ENCODE measurements at places on chromosomes 7 and 10. TPM values are rescaled to one million over a fixed set of nuclear protein-coding genes. Genes with fewer than 3 reads are reported as not detected.

GRCh38 chr10:28601012-28601411 lies 68.1 kb downstream of the WAC start:
- DNase-seq = no peak

DNA sequence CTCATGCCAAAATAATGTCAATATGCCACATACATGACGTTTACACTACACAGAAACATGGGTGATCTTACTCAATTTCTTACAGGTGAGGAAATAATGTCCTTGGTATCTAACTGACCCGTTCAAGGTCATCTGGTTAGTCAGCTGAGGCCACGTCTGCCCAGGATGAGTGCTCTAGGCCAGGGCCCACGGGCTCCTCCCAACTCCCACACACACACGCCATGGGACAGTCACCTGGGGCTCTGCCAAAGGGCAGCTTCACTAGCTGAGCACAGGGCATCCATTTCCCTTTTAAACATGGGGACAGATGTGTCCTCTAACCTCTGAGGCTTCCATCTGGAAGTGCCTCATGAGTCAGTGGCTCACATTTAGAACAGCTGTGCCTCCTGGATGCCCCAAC lies 123.9 kb downstream of the TNS3 start:
- DNase-seq = no peak

DNA sequence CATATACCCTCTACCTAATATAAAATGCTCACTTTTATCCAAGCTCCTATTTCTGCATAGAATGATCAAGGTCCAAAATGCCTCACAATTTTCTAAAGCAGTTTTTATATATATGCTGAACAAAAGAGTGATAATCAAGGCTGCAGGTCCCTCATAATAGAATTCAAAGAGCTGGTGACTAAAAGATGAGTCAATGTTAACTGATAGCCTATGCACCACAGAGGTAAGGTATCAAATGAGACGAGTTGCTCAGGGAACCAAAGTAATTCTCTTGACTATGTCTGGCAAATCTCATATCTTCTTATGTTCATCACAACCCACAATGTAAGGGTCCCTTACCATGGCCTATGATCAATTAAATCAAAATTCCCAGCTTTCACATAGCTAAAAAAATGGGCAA lies 15.2 kb downstream of the PDZD8 start:
- no peak for DNase-seq

- DNase-seq = no peak
Observed at GRCh38 chr7:20340839-20341238, 10.1 kb downstream of the ITGB8 start.

DNA sequence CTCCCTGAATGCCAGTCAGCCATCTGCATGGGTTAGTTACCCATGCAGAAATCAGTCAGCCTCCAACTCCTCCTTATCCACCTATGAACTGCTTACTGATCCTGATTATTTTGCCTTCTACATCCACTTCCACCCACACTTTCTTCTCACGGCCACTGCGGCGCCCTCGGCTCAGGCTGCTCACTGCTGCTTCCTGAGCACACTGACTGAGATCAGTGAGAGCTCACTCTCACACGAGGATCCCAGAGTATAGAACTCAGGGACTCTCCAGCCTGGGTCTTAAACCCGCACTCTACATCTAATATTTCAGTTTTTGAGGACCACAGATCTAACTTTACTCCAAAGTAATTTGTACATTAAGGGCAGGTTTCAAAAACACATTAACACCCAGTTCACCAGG lies 64.4 kb downstream of the GRB10 start:
- DNase-seq = no peak

Gene MMD2
- not detected for total RNA-seq

Gene ABCB8
- total RNA-seq = 25.4 TPM

Gene ADD3
- 182 TPM for total RNA-seq

- DNase-seq = no peak
Observed at GRCh38 chr7:81399471-81399870, 370.4 kb downstream of the HGF start.

Gene OPN1SW
- not detected for total RNA-seq

- no peak for DNase-seq
Observed at GRCh38 chr10:119500123-119500795, 42.3 kb downstream of the RGS10 start.

GRCh38 chr10:76218035-76218434 lies 786.6 kb downstream of the LRMDA start:
- no peak for DNase-seq

DNA sequence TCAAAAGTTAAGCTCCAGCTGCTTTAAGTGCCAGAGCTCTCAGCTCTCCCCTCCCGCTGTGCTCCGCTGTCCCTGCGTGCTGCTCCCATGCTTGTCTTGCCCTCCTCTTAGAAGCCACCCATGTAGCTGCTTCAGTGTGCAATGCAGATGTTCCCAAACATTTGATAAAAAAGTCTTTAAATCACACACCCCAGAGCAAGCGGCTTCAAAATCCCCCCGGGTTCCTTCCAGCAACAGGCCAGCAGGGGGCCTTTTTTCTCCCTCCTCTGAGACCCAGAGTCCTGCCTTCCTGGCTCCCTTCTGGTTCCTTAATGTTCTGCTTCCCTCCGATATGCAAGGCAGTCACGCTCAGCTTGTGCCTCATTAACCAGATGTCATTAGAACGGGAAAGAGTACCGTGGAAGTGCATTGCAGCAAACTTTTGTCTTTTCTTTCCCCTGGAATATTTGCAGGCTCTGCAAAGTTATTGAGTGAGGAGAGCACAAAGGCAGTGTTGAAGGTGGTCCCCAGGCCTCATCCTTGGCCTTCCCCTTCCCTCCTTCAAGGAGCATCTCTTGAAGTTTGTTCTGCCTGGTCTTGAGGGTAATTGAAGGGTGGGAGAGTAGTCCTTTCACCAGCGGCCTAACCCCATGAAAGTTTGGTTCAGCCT lies 25.5 kb downstream of the LDB3 start:
- DNase-seq = no peak

GRCh38 chr7:150904011-150904909 lies 51.9 kb downstream of the AOC1 start:
- DNase-seq = no peak

- no peak for DNase-seq
Observed at GRCh38 chr7:50353894-50354595, 49.5 kb downstream of the IKZF1 start.

Gene OR6V1
- not detected for total RNA-seq

GRCh38 chr10:97542169-97543024 lies 30.2 kb upstream of the ANKRD2 start:
- DNase-seq = peak; percentile 18

DNA sequence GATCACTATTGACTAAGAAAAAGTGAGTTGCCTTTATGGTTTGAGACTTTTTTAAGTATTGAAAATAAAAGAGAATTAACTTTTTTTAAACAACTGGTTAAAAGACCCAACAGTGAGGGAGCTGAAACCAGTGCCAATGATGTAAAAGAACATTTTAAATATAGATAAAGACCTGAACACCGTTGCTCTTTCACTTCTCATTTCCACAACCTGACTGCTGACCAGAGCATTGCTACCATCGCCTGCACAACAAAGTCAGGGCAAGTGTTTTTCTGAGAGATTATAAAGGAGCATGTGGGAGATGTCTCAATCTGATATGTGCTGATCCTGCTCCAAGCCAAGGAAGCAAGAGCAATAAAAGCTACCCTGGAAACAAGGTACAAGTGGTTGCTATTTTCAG lies 34.7 kb downstream of the IMMP2L start:
- DNase-seq = no peak

GRCh38 chr7:44802418-44803025 lies 6.0 kb downstream of the PPIA start:
- no peak for DNase-seq

Gene ZDHHC6
- total RNA-seq = 31.1 TPM

- DNase-seq = no peak
Observed at GRCh38 chr7:46451846-46452245, 530.8 kb upstream of the IGFBP3 start.

DNA sequence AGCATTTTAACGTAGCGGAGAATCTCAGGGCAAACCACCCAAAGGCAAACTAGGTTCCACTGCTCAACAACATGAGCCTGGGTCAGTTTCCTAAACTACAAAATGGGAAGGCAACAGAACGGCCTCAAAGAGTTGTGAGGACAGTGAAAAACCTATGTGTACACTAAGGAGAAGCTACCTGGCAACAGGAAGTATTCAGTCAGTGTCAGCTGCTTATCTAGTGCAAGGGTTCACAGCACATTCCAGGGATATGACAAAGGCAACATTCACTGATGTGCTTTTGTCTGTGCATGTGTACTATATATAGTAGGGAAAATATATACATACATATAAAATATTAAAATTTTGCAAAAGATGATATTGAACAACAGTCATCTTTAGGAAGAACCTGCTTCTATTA lies 17.2 kb downstream of the NUDCD3 start:
- DNase-seq = no peak

Gene TCF7L2
- total RNA-seq = 7.4 TPM

Gene C10orf105
- total RNA-seq = 0.15 TPM

GRCh38 chr10:6667679-6668270 lies 87.7 kb upstream of the PRKCQ start:
- DNase-seq = no peak

DNA sequence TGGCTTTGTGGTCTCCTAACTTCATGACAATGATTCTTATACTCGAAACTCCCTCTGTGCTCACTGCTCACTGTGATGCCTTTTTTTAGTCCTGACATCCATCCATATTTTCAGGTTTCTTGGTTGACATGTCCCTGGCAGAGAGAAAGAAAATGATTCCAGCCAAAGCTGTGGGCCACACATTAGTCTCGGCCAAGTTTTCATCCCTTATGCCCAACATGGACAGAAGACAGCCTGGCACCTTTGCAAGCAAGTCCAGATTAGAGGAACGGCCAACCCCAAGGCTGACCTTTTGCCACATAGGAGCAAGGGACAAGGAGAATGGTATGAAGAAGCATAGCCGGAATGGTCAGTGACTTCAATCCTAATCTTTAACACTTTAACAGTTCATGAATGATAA lies 8.7 kb upstream of the OPALIN start:
- no peak for DNase-seq

DNA sequence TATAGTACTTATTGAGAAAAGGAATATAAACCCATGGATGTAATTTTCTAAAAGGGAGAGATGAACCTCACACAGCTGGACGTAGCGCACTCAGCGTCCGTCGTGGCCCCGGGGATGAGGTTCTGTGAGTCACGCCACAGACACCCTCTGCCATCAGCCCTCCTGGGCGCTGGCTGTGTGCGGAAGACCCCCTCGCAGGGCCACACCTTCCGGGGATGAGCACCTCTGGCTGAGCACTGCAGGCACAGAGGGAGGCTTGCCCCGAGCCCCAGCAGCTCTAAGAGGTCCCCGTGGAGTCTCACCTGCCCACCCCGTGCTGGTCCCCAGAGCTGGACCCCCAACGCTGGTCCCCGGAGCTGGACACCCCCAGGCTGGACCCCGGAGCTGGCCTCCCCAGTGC lies 215.8 kb downstream of the PTPRN2 start:
- DNase-seq = no peak

Gene SAP25
- total RNA-seq = 1.8 TPM

DNA sequence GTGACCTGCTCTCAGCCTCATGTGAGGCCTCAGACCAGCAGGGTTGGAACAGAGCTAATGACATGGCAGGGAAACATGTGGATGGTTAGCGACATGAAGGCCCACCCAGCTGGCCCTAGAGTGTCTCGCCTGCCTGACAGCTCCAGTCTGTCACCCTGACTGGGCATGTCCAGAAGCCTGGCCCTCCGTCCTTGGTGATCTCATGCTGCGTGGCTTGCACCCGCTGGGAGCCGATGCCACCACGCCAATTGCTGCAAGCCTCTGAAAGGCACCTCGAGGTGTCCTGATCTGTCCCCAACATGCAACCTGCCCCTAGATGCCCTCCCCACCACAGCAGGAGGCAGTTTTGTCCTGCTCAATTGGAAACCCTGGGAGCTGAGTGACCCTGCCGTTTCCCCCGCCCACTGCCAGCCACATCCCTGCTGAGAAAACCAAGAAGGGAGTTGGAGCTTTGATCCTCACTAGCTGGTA lies 27.8 kb upstream of the RET start:
- DNase-seq = no peak

GRCh38 chr7:66359656-66360211 lies 154.6 kb downstream of the TPST1 start:
- no peak for DNase-seq

Gene FKBP6
- total RNA-seq = not detected

- DNase-seq = no peak
Observed at GRCh38 chr7:106522696-106523095, 138.3 kb downstream of the CCDC71L start.

GRCh38 chr10:1211844-1212570 lies 155.8 kb downstream of the WDR37 start:
- DNase-seq = no peak

Gene VWA2
- total RNA-seq = 5.7 TPM

GRCh38 chr7:130554481-130554880 lies 62.6 kb downstream of the MEST start:
- DNase-seq = no peak

Gene C10orf62
- total RNA-seq = not detected

Gene GRM8
- total RNA-seq = not detected

Gene DMBT1
- 5.1 TPM for total RNA-seq

DNA sequence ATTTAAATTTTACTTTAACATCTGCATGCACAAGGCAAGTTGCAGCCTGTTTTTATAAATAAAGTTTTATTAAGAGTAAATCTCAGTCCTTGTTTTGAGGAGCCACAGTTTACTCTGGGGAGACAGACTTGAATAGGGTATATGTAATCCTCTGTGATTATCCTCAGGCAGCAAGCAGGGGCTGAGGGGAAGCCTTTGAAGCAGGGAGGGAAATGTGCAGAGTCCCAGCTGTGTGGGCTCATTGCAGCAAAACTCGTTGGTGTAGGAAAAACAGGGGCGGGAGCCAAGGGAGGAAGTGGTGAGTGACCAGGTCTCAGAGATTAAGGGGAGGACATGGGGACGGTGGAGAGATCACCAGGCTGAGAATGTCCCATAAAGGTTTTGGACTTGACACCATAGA lies 34.3 kb upstream of the SMC3 start:
- DNase-seq = no peak

- DNase-seq = no peak
Observed at GRCh38 chr10:73039635-73040034, 57.0 kb downstream of the P4HA1 start.

DNA sequence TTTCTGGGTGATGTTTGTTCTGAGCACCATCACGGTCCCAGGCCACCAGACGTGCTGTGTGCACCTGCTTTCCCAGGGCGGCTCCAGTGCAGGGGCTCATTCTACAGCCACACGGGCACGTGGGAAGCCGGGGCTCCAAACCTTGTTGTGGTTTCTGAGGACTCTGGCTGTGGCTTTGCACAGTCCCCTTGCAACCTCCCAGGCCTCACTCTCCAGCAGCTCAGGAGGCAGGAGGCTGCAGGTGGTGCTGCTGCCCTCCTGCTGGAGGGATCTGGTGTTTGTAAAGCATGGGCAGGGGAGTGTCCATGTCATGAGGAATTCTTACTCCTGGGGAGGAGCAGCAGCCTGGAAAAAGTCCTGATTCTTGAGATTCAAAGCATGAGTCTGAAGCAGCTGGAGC lies 54.3 kb downstream of the INSYN2A start:
- no peak for DNase-seq

Gene CALHM1
- total RNA-seq = not detected

Measured in esophagus squamous epithelium (tissue), 5 donors.